ENCODE measurements at places on chromosomes 16 and 17. TPM values are rescaled to one million over a fixed set of nuclear protein-coding genes. Genes with fewer than 3 reads are reported as not detected.
A peak's percentile ranks its signal among the peaks of the same experiment; 100 is the strongest.

DNA sequence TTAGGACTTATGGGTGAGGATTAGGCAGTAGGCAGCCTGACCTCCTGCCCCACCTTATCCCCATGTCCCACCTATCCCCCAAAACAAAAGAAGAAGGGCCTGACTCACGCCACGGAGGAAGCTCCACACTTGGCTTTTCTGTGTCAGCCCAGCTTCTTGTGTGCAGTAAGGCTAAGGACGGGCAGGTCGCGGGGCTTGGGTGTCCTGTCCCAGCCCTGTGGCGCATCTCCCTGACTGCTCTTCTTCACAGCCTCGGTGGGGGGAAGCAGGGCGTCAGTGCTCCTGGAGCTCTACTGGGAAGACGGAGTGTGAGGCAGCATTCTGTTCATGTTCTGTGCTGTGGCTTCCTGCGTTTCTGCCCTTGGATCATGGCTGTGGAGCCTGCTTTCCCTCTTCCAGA lies 34.6 kb upstream of the ALDH3A2 start:
- DNase-seq, result no peak
- H3K36me3 ChIP-seq, result no peaks in the 10 kb centered on the region
- H3K27ac ChIP-seq, result no peak overlapping the region

DNA sequence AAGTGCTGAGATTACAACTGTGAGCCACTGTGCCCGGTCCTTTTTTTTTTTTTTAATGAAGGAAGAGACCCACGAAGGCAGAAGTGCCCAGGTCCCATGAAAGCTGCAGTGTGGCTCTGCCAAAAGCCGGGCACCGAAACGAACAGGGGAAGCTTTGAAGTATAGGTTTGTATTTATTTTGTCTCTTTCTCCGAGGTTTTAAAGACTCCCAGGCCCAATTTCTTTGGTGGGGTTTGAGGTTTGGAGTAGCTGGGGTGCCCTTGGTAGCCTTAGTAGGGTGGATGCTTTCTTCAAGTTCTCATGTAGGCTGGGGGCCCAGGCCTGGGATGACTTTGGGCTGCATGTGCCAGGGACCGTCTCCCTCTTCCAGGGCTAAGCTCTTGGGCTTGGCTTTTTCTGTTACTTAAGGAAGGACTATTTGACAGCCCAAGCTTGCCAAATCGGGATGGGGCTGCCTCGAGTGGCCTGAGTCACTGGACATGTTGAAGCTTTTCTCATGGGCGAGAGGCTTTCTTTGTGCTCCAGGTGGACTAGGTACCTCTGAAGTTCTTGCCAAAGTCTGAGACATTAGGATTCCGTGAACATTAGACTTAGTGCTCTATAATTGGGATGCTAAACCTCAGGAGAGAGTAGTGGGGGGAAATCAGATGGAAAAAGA lies 66.3 kb downstream of the WIPI1 start:
- H3K36me3 ChIP-seq, result no peaks in the 10 kb centered on the region
- H3K4me3 ChIP-seq, result no peak overlapping the region
- H3K27ac ChIP-seq, result no peak overlapping the region
- H3K27me3 ChIP-seq, result no peaks in the 10 kb centered on the region

DNA sequence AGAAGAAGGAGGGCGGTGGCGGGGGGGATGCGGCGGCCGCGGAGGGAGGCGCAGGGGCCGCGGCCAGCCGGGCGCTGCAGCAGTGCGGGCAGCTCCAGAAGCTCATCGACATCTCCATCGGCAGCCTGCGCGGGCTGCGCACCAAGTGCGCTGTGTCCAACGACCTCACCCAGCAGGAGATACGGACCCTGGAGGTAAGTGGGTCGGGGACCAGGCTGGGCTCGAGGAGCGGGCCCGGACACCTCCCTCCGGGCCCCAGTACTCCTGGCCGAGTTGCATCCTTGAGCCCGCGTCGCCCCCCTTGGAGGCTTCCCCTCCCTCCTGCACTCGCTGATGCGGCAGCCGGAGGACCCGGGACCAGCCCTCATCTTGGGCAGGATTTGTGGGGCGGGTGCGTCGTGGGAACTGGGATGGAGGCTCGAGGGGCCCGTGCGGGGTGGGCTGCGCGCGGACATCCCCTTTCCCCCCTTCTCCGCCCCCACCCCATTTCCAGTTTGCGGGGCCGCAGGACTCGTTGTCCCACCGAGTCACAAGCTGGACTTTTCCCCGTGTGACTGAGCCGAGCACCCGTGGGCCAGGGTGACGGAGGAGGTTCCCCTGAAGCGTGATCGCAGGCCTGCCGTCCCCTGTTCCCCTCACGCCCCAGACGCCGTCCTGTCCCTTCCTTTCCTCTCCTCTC lies 572 bp downstream of the KSR1 start:
- peaks cover 31% of the 10 kb centered on the region for H3K4me1 ChIP-seq
- peak overlapping the region; percentile 52 for H3K27ac ChIP-seq

GRCh38 chr16:30139583-30140481 lies 16.8 kb upstream of the MAPK3 start:
- H3K4me1 ChIP-seq, result no peaks in the 10 kb centered on the region
- H3K4me3 ChIP-seq, result no peak overlapping the region
- no peaks in the 10 kb centered on the region for H3K27me3 ChIP-seq
- DNase-seq, result no peak
- no peak overlapping the region for H3K27ac ChIP-seq

- H3K27ac ChIP-seq, result 0 out of 2 replicates have a peak overlapping the region, but pooled peaks have one; percentile 13
- no peak overlapping the region for H3K4me3 ChIP-seq
- no peak for DNase-seq
- no peaks in the 10 kb centered on the region for H3K4me1 ChIP-seq
- no peaks in the 10 kb centered on the region for H3K27me3 ChIP-seq
These were observed 61.4 kb downstream of the COG7 start for GRCh38 chr16:23391381-23392222.

DNA sequence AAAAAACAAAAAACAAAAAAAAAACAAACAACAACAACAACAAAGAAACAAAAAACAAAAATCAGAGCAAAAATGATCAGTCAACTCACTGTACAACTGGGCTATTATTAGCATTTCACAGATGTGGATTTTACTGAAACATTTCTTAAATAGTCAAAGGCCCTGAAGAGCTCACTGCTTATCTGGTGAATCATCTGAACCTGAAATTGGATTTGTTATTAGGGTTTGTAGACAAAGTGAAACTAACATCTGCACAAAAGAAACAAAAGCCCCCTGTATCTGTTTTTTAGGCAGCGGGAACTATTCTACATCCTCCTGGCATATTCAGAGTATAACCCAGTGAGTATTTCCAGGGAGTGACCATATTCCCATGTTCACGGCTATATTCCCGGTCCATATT lies 32.6 kb upstream of the KSR1 start:
- H3K27ac ChIP-seq, result no peak overlapping the region
- H3K36me3 ChIP-seq, result no peaks in the 10 kb centered on the region
- no peak for DNase-seq
- H3K4me3 ChIP-seq, result no peak overlapping the region
- no peaks in the 10 kb centered on the region for H3K27me3 ChIP-seq

DNA sequence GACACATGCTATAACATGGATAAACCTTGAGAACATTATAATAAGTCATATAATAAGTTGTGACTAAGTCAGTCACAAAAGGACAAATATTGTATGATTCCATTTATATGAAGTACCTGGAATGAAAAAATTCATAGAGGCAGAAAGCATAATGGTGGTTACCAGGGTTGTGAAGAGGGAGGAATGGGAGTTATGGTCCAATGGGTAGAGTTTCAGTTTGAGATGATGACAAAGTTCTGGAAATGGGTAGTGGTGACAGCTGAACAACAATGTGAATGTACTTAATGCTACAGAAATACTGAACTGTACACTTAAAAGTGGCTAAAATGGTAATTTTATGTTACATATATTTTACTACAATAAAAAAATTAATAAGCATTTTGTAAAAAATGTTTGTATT lies 49.7 kb downstream of the MYO1D start:
- no peak overlapping the region for H3K4me3 ChIP-seq
- no peak for DNase-seq
- no peak overlapping the region for H3K27ac ChIP-seq
- H3K27me3 ChIP-seq, result peaks cover 23% of the 10 kb centered on the region
- no peaks in the 10 kb centered on the region for H3K4me1 ChIP-seq
- H3K36me3 ChIP-seq, result no peaks in the 10 kb centered on the region

CCDC144A gene
- total RNA-seq, result 0.57 TPM

- H3K4me1 ChIP-seq, result no peaks in the 10 kb centered on the region
- no peaks in the 10 kb centered on the region for H3K36me3 ChIP-seq
- no peak for DNase-seq
- H3K27me3 ChIP-seq, result no peaks in the 10 kb centered on the region
These were observed 999.5 kb upstream of the EEF2KMT start for GRCh38 chr16:6096931-6097670.

Measured in Panc1 (cell line).